GM10248 (cell line): ENCODE measurements at places on chromosomes 6 and 20.

- DNase-seq = no peak
Measured at GRCh38 chr6:57303931-57304681, 13.3 kb upstream of the PRIM2 start.

DNA sequence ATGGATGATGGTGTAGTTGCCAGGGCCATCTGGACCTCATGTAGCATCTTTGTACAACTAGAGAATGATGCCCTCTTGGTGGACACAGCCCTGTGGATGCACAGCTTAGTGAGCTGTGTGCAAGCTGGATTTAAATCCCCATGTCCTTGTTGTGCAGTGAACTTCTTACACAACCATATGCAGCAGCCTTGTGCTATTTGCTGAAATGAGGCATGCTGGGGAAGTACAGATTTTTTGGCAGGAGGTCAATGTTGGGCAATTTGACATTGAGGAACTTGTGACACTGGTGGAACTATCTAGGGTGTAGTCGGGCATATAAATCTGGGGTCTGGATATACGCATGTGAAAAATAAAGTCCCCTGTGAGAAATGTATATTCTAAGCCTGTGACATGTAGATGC is 5.8 kb upstream of the CDC5L start:
- no peak for DNase-seq

GRCh38 chr6:113873043-113873667 is 16.0 kb downstream of the MARCKS start:
- DNase-seq = peak; percentile 23

DNA sequence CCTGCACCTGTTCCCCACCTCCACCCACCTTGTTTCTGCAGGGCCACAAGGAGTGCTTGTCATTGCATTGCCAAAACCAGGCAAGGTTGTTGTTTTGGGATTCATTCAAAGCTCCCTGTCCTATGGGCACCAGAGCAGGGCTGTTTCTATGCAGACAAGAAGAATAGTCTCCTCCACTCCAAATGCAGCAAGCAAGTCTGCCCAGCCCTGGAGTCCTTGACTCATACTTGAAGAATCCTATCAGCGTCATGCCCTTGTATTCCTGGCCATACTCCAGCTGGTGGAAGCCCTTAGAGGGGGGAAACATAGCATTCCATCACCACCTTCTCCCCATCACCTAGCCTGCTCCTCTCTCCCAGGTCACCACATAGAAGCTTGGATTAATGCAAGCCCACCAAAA is 145.3 kb upstream of the ECI2 start:
- DNase-seq = no peak

DNA sequence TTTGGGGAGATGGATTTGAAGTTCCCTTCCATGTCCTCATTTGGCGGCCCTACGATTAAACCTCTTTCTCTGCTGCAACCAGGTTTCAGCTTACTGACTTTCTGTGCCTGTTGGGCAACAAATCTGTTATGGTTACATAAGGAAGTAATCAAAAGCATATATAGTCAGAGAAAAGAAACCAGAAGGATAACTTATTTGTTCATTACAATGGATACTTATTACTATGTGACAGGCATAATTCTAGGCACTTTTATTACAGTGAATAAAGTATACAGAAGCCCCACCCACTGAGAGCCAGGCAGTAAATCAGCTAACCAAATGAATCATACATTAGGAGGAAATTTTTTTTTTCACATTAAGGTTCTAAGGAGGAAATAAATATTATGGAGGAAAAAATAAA is 9.6 kb upstream of the TRIM31 start:
- no peak for DNase-seq

- DNase-seq = no peak
Measured at GRCh38 chr20:1528811-1529210, 28.7 kb downstream of the SIRPD start.

DNA sequence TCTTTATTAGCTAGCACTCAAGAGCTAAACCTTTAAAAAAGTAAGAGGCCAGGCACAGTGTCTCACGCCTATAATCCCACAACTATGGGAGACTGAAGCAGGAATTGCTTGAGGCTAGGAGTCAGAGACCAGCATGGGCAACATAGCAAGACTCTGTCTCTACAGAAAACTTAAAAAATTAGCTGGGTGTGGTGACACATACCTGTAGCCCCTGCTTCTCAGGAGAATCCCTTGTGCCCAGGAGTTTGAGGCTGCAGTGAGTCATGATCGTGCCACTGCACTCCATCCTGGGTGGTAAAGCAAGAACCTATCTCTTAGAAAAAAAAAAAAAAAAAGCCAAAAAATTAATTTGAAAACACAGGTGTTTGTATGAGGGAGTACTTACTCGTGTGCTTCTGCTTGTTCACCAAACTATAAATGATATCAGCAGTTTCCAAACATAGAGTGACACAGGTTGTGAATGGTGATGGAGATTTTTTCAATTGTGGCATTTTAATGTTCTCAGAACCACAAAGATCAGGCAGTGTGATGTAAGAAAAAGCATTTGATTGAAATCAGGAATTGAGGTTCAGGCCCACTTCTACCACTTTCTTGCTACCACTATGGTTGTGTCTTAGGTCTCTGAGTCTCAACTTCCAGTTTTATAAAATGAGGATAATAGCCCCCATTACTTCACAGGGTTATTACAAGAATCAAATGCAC is 104.9 kb downstream of the FOXO3 start:
- DNase-seq = no peak

- DNase-seq = no peak
Measured at GRCh38 chr20:1207293-1207878, 4.1 kb downstream of the C20orf202 start.

GRCh38 chr20:43389839-43390626 is 67.7 kb upstream of the SRSF6 start:
- no peak for DNase-seq

DNA sequence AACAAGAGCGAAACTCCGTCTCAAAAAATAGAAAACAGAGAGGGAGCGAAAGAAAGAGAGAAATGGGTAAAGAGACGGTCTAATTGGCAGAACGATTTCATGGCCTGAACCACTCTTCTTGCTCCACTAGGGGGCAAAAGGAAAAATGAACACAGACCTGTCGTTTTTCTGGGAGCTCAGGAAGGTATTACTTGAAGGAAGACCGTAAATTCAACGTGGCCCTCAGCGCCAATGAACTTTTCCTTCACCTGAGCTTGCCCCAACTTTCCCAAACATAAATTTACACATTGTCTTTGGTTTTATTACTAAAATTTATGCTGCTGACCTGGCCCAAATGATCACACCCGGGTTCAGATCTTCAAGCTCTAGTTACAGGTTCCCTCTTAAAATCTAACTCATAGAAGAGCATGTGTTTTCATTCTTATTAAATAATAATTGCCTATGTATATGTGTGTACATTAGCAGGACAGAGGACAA is 67.3 kb downstream of the ATP9A start:
- peak; percentile 50 for DNase-seq
